ENCODE measurements at places on chromosomes 6 and 20.

DNA sequence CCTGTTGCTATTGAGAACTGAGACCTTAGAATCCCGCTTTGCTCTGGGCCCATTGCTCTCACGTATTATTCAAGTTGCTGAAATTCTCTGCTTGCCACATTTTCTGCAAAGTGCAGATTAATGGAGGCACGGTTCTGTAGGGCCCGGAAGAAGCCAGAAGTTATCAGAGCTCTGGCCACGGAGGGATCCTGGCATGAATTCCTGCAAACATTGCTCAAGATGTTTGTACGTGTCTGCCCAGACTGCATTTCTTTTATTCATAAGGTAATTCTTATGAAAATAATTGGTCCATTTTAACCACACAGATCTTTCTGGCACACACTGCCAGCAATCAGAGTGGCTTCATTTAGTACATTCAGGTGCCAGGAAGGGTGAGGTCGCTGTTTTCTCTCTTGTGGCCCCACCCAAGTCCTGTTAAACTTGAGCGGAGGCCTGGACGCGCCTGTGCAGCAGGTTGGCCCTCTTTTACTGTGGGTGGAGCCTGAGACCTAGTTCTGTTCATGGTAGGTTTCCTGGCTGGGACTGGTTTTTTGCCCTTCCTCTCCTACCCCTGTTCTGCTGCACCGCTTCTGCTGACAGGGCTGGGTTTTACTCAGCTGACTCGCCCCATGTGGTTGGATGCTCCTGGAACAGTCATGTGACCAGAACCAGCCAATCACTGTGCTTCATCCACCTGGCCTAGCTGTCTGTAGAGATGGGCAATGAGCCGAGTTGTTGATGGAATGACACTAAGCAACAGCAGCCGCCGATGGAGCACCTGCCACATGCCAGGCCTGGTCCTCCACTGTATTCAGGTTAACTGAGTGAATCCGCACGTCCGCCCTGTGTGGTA, 230.2 kb downstream of the CDH4 start:
- DNase-seq, result no peak

DNA sequence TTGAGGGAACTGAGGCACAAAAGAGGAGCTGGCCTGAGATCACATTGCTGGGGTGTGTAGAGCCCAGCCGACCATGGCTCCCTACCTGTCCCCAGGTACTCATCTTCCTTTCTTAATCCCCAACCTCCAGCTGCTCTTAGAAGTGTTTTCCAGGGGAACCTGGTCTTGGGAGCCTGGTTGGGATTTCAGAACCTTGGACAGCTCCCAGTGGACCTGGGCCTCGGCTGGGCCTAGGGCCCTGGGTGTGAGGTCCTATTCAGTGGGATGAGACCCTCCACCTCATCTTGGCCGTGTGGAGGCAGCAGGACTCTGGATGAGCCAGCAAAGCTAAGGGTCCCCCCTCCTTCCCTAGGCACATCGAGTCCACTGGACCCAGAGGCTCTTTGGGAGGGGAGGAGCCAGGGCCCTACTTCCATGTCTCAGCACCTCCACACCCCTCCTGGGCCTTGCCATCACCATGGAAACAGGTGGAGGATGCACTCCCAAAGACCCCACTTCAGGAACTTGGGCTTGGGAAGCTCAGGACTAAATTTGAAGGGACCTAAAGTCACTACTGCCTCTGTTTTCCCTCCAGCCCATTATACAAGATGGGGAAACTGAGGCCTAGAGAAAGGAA, 38.5 kb downstream of the DLGAP4 start:
- DNase-seq, result no peak

DNA sequence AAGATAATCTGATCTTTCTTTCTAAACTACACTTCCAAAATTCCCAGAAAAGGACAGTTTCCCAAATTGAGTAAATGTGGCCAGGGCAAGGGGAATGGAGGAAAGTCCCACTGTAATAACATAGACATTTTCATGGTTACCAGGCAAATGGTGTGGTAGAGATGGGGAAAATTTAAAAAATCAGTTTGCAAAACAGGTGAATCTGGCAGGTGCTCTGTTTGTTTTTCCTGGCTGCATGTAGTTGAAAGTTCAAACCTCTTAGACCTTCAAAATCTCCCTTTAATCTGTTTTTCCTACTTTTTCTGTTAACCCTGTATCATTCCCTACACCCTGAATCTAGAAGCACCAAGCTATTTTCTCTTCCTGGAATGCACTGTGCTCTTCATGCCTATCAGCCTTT, 2.0 kb upstream of the BCKDHB start:
- no peak for DNase-seq

GRCh38 chr6:146369866-146370265, 173.8 kb upstream of the RAB32 start:
- no peak for DNase-seq

- no peak for DNase-seq
These were observed 158.1 kb upstream of the ARG1 start for GRCh38 chr6:131414956-131415355.

DNA sequence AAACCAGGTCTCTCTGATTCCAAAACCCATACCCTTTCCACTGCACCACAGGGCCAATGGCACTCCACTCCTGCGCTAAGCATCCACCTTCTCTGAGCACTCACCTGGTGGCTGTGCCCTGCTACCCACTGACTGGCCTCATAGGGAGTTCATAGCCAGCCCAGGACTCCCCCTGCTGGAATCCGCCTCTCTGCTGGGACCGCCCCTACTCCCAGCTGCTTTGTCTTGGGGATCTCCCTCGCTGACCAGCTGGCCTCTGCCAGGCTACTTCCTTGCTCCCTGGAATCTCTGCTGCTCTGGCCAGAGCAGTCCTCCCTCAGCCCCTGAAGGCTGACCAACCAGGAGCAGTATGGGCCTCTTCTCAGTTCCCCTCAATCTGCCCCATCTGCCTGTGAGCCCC, 129.7 kb downstream of the FAXC start:
- DNase-seq, result no peak

GRCh38 chr20:48858075-48858790, 30.4 kb upstream of the PREX1 start:
- DNase-seq, result no peak

DNA sequence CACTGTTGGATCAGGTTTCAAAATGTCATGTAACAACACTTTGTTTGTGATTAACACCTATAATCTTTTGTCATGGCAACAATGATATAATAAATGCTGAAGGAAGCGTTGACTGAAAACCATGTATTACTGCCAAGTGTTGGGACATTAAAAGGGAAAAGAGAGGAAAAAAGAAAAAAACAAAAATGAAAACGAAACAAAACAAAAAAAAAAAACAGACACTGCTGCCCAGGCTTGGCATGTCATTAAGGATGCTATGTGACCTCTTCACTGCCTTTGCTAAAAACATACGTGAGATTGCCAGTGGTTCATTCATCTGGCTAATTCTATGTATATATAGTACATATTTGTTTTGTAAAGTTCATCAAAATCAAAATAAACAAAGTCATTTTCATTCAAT, 516.7 kb upstream of the RNF217 start:
- DNase-seq, result no peak

- no peak for DNase-seq
These were observed 150.7 kb downstream of the OPN5 start for GRCh38 chr6:47932575-47932974.

DNA sequence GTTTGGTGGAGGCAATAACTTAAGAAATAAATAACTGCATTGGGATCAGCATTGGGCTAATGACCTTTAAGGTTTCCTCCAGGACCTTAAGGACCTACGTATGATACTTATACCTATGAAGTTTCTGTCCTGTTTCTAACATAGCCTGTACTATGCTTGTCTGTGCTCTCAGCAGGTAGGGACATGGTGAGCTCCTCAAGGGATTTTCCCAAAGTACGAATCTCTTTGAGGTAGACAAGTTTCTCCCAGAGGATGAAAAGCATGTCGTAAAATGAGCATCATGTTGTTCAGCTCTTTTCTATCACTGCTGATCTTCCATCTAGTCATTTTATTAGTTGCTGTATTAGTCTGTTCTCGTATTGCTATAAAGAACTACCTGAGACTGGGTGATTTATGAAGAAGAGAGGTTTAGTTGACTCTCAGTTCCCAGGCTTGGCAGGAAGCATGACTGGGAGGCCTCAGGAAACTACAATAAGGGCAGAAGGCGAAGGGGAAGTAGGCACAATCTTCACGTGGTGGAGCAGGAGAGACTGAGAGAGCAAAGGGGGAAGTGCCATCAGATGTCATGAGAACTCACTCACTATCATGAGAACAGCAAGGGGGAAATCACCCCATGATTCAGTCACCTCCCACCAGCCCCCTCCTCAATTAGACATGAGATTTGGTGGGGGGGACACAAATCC, 77.8 kb upstream of the TGM3 start:
- no peak for DNase-seq
